Aorta (tissue), 5 donors: ENCODE measurements at places on chromosomes 7 and 10.
A peak's percentile ranks its signal among the peaks of the same experiment; 100 is the strongest.

GRCh38 chr10:7417103-7417623, 6.3 kb upstream of the SFMBT2 start:
- no peak for DNase-seq
- H3K4me1 ChIP-seq: no peaks in the 10 kb centered on the region
- H3K27ac ChIP-seq: no peak overlapping the region

GRCh38 chr7:37923996-37924395, 3.6 kb downstream of the EPDR1 start:
- H3K4me3 ChIP-seq: no peak overlapping the region
- no peaks in the 10 kb centered on the region for H3K36me3 ChIP-seq
- no peaks in the 10 kb centered on the region for H3K4me1 ChIP-seq
- no peak for DNase-seq

DNA sequence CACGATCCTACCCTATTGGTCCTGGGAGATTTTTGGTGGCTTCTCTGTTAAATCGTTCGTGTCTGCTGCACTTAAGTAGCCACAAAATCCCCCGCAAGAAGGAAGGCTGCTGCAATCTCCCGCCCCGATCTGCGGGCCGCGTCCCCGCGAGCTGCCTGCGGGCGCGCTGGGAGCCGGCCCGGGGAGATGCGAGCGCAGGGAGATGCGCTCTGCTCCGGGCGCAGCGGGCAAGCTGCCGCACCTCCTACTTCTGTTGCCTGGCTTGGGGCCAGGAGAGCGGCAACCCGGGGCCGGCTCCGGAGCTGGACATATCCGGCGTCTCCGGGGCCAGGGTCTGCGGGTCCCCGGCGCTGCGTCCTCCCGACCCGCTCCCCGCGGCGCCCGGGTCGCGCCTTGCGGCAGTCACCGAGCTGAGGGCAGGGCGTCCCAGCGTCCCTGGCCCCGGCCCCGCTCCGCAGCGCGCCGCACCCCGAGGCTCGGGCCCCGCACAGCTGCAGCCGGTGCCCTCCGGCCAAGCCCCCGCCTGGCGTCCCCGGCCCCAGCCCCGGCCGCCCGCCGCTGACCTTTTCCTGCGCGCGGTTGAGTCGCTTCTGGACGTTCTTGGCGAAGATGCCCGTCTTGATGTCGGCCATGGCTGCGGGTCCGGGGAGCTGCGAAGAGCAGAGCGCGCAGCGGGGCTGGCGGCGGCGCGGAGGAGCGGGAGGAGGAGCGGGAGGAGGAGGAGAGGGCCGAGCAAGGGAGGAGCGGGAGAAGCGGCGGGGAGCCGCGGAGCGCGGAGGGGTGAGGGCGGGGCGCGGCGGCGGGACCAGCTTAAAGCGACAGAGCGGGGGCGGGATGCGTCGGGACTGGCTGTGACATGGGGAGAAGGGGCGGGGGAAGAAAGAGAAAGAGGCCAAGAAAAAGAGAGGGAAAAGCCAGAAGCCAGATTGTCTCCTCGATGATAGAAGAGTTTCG, at the start of gene AMPH:
Gene AMPH (minus strand): TSS at position 654 of the 954 bp plus-strand sequence. CDS start 22 bp downstream, at position 632.
- no peaks in the 10 kb centered on the region for H3K27me3 ChIP-seq
- no peaks in the 10 kb centered on the region for H3K36me3 ChIP-seq
- H3K4me1 ChIP-seq: no peaks in the 10 kb centered on the region

GRCh38 chr10:102540023-102540422, 36.3 kb downstream of the SUFU start:
- H3K27ac ChIP-seq: no peak overlapping the region
- H3K27me3 ChIP-seq: no peaks in the 10 kb centered on the region
- no peak overlapping the region for H3K4me3 ChIP-seq

DNA sequence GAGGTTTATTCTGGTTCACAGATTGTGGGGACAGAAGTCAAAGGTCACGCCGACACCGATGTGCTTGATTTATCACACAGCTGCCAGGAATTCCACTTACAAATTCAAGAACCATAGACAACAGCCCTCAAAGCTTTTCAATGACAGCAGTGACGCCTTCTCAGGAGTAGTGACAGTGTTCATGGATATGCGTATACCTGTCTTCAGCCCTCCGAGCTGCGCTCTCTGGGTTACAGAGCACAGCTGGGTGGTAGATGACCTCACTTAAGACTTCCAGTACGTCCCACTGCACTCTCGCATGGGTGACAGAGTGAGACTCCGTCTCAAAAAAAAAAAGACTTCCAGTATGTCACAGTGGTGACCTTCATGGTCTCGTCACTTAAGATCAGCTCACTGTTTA, 108.5 kb downstream of the TCERG1L start:
- H3K4me3 ChIP-seq: no peak overlapping the region
- H3K4me1 ChIP-seq: no peaks in the 10 kb centered on the region
- H3K27me3 ChIP-seq: no peaks in the 10 kb centered on the region

- no peak overlapping the region for H3K4me3 ChIP-seq
- H3K27me3 ChIP-seq: no peaks in the 10 kb centered on the region
- H3K27ac ChIP-seq: no peak overlapping the region
- DNase-seq: no peak
Observed at GRCh38 chr7:95583834-95584621, 12.3 kb downstream of the PDK4 start.

DNA sequence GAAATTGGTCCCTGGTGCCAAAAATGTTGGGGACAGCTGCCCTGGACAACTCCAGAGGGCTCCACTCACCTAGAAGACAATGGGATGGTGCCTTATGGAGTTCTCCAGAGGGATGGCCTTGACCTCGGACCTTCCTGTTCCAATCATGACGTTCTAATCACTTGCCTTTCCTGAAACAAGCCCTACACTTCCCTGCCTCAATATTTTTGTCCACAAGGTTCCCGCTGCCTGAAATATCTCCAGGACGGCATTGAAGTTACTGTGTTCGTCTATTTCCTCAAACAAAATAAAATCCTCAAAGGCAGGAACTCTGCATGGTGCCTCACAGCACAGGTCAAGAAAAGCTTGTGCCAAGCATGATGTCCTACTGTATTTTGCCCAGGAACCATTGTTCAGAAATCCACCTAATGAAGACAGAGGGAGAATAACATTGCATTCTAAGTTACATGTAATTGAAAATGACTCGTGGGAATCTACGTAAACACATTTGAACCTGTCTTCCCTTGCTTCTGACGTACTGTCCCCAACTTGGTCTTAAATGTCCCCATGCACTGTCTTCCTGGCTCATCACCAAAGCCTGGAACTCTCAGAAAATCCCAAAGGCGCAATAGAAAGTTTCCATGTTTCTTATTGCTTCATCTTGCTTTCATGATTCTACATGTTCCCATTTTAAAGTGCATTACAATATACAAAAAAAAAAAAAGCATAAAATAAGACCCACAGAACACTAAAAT, 342.3 kb upstream of the NRP1 start:
- no peaks in the 10 kb centered on the region for H3K36me3 ChIP-seq
- H3K27ac ChIP-seq: no peak overlapping the region
- DNase-seq: no peak
- no peak overlapping the region for H3K4me3 ChIP-seq

DNA sequence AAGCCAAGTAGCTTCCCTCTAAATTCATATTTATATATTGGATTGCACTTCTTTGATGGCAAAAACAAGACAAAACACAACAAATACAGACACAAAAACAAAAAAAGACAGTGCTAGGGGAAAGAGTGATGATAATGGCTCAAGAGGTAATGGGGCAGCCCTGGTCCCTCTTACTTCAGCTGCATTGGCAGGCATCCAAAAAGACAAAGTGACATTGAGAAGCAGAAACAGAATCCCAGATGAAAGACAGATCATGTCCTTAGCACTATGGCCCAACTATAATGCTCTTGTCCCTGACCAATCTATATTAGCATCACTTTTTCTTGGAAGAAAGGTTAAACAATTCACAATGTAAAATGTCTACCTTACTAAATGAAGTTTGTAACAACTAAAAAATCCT, 76.2 kb downstream of the GPR85 start:
- no peak overlapping the region for H3K27ac ChIP-seq
- no peak for DNase-seq
- H3K36me3 ChIP-seq: no peaks in the 10 kb centered on the region
- H3K27me3 ChIP-seq: no peaks in the 10 kb centered on the region

GRCh38 chr7:1369916-1370657, 89.2 kb downstream of the MICALL2 start:
- no peaks in the 10 kb centered on the region for H3K36me3 ChIP-seq
- DNase-seq: peak; percentile 42
- H3K27me3 ChIP-seq: no peaks in the 10 kb centered on the region
- H3K27ac ChIP-seq: no peak overlapping the region

GRCh38 chr10:43606323-43607198, at the start of gene ZNF485:
Gene ZNF485 (plus strand): TSS chr10:43606438. CDS start chr10:43607051, 613 bp downstream.
- DNase-seq: peak; percentile 93
- H3K27me3 ChIP-seq: no peaks in the 10 kb centered on the region
- no peak within 1 kb of the TSS for H3K27ac ChIP-seq
- no peaks in the 10 kb centered on the region for H3K4me1 ChIP-seq
- H3K36me3 ChIP-seq: no peaks in the 10 kb centered on the region

GRCh38 chr7:12211711-12212485, 804 bp downstream of the TMEM106B start:
- H3K36me3 ChIP-seq: no peaks in the 10 kb centered on the region
- H3K27ac ChIP-seq: peak overlapping the region; percentile 74
- no peaks in the 10 kb centered on the region for H3K4me1 ChIP-seq
- no peak for DNase-seq

- no peaks in the 10 kb centered on the region for H3K36me3 ChIP-seq
- no peaks in the 10 kb centered on the region for H3K4me1 ChIP-seq
- no peak overlapping the region for H3K27ac ChIP-seq
- no peak overlapping the region for H3K4me3 ChIP-seq
Observed at GRCh38 chr7:64885520-64886240, 17.4 kb upstream of the ZNF273 start.

DNA sequence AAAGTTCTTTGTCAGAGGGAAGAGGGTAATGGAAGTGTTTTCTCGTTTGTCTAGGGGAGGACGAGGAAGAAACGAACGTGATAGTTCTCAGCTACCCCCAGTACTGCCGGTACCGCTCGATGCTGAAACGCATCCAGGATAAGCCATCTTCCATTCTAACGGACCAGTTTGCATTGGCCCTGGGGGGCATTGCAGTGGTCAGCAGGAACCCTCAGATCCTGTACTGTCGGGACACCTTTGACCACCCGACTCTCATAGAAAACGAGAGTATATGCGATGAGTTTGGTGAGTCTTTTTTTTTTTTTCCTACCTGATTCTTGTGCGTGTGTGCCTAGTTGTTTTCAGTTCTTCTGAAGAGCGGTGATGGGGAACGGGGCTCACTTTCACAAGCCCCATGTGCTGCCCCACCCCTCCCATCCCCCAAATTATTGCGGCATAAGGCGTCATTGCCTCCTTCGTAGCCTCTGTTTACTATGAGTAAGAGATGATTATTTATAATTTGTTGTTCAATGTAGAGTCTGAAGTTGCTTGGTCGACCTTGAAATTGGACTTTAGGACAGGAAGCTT, 98.6 kb downstream of the ARID5B start:
- no peaks in the 10 kb centered on the region for H3K27me3 ChIP-seq
- H3K27ac ChIP-seq: no peak overlapping the region
- peaks cover 2% of the 10 kb centered on the region for H3K36me3 ChIP-seq
- no peak overlapping the region for H3K4me3 ChIP-seq
- DNase-seq: no peak
- H3K4me1 ChIP-seq: peaks cover 12% of the 10 kb centered on the region

- H3K27me3 ChIP-seq: no peaks in the 10 kb centered on the region
- H3K36me3 ChIP-seq: no peaks in the 10 kb centered on the region
- no peaks in the 10 kb centered on the region for H3K4me1 ChIP-seq
- no peak for DNase-seq
Observed at GRCh38 chr7:96322373-96322695, 436 bp upstream of the SLC25A13 start.

- H3K4me3 ChIP-seq: no peak overlapping the region
- no peaks in the 10 kb centered on the region for H3K27me3 ChIP-seq
- no peaks in the 10 kb centered on the region for H3K4me1 ChIP-seq
Observed at GRCh38 chr7:16891338-16891737, 9.6 kb upstream of the AGR3 start.
